Umbilical cord (tissue), 2 donors: ENCODE measurements at places on chromosomes 4 and X. TPM values are rescaled to one million over a fixed set of nuclear protein-coding genes. Genes with fewer than 3 reads are reported as not detected.

The ART3 gene
- 0.48 TPM for total RNA-seq

The RPGR gene
- total RNA-seq = 15.4 TPM

The SERTM2 gene
- total RNA-seq = 1.7 TPM

The SSX4B gene
- total RNA-seq = not detected

The HSFX2 gene
- total RNA-seq = 0.96 TPM

The PLP1 gene
- total RNA-seq = 19.0 TPM

The PPP4R3C gene
- 0.24 TPM for total RNA-seq

The RHOH gene
- 3.4 TPM for total RNA-seq

The SH3D19 gene
- 158 TPM for total RNA-seq

The S100P gene
- total RNA-seq = 5.3 TPM

The MID1 gene
- 56.8 TPM for total RNA-seq

- no peak for DNase-seq
Measured at GRCh38 chr4:3866813-3867129, 100.6 kb downstream of the ADRA2C start.

DNA sequence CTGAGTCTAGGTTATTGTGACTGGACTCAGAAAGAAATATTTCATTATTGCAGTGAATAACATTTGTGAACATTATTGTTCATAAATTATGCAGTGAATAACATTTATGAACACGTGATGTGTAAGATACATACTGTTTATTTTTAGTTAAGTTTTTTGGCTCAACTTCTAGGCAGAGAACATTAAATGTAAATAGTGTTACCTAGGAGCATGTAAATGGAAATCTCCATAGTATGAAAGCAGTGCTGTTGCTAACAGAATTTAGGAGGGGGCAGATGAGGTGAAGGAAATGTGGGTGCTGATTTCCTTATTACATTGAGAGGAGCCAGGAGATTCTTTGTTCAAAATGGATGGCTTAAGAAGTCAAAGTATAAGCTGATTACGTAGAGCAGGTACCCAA lies 45.0 kb downstream of the HTT start:
- no peak for DNase-seq

DNA sequence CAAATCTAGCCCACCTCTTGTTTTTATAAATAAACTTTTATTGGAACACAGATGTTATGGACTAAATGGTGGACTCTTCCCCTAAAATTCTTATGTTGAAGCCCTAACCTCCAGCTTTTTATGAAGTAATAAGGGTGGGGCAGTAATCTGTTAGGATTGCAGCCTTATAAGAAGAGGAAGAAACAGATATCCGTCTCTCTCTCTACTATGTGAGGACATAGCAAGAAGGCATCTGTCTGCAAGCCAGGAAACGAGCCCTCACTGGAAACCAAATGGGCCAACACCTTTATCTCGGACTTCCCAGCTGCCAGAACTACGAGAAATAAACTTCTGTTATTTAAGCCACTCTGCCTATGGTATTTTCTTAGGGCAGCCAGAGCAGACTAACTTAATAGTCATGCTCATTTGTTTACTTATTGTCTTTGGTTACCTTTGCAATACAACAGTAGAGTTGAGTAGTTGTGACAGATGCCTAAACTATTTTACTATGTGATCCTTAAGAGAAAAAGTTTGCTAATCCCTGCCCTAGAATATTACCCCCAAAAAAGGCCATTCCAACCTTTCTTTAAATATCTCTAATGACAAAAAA lies 67.4 kb downstream of the MANBA start:
- no peak for DNase-seq

GRCh38 chrX:73850124-73851013 lies 287.4 kb downstream of the CHIC1 start:
- DNase-seq = no peak

DNA sequence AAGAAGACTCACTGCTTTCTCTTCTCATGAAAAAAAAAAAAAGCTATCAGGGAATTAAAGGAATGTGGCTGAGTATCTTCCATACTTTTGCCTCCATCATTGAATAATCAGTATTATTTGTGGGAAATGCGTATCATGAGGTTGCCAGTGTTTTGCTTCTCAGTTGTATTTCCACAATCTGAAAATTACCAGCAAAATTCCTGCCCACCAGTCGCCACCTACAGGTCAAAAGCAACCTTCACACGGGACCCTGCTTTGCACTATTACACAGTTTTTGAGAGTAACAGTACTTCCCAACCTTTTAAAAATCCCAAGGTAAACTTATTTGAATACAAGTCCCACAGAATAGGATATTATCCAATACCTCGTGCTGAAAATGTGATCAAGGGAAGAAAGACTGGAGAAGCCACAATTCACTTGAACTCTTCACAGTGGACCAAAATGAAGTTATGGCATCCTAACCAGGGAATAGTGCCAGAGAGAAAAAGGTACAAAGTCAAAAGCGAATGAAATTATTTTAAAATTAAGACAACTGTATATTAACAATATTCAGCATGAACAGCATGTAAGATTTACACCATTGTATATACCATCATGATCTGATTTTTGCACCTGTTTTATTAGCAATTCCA lies 30.4 kb downstream of the PGRMC1 start:
- peak; percentile 14 for DNase-seq

DNA sequence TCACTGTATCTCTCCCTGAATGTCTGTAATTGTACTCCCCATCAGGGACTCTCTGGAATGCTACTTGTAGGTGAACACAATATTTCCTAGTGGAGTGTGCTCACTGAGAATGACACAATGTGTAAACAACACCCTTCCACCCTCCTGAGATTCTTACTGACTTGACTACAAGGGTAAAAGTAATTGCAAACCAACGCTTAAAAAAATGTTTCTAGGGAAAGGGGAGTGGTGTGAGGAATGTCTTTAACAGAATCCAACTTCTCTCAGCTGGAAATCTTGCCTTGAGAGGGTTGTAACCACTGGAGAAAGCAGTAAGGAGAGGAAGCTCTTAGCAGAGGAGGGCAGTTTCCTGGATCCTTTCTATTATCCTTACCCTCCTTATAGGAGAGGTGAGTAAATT lies 5.1 kb upstream of the RAPGEF2 start:
- DNase-seq = no peak

DNA sequence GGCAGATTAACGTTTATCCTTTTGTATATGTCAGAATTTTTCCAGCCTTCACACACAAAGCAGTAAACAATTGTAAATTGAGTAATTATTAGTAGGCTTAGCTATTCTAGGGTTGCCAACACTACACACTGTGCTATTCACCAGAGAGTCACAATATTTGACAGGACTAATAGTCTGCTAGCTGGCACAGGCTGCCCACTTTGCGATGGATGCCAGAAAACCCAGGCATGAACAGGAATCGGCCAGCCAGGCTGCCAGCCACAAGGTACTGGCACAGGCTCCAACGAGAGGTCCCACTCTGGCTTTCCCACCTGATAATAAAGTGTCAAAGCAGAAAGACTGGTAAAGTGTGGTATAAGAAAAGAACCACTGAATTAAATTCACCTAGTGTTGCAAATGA lies 94.8 kb downstream of the TET2 start:
- DNase-seq = no peak

DNA sequence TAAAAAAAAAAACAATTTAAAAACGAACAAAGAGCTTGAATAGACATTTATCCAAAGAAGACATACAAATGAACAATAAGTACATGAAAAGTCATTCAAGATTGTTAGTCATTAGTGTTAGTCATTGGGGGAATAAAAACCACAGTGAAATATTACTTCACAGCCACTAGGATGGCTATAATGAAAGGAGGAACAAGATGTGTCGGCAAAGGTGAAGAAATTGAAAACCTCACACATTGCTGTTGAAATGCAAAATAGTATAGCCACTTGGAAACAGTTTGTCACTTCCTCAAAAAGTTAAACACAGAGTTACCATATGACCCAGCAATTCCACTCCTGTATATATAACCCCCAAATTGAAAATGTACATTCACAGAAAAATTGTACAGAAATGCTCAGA lies 45.2 kb upstream of the SLC39A8 start:
- no peak for DNase-seq

DNA sequence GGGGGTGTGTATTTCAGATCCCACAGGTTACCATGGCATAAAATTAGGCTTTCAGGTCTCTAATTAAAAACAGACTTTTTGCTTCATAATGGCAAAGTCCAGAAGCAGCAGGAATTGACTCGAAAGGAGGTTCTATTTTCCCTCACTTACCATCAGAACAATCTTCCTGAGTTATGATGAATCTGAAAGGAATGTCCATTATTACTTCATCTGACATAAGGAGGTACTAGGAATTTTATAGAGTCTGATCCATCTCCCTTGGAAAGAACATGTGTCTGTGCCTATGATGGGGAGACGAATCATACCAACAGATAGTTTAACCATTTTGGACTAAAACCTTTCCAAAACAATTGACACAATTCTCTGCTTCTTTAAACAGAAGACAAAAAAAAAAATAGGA lies 206.3 kb upstream of the FGF13 start:
- no peak for DNase-seq
